ENCODE measurements at places on chromosomes 4 and X.

GRCh38 chrX:18422325-18422724 is 3.1 kb upstream of the CDKL5 start:
- no peak for DNase-seq

DNA sequence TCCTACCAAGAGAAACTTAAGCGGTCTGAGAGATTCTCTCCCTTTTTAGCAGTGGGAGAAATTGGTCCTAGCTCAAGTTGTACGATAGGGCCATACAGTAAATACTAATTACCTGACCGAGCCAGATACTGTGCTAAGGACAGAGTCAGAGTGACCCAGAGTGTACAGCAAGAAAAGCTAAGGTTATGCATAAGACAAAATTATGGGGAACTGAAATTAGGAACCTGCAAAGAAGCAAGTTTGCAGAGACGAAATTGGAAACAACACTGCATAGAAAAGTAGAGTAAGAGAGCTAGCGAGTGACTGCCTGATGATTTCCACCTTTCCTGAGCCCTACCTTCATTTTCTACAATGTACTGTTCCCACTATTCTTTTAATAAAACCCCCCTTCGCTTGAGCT is 278.1 kb downstream of the NKX6-1 start:
- DNase-seq = no peak

DNA sequence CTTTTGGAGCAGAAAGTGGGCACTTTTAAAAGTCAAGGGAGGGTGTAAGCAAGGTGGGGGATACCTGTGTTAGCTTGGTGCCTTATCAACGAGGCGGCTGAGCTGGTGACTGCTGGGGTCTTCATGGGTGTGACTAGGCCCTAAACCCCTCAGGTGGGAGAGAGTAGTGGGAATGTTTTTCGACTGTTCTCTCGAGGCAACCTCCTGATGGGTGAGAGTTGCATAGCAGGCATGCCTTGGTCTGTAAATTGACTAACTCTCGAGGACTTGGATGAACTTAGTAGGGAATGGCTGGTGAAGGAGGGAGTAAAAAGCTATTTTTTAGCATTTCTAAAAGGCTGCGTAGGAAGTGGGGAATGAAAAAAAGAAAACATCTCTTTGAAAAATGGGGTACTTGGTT is 80.0 kb downstream of the ARHGAP10 start:
- DNase-seq = no peak

- DNase-seq = no peak
Measured at GRCh38 chr4:173752610-173753230, 222.7 kb upstream of the HAND2 start.

- DNase-seq = no peak
Measured at GRCh38 chrX:7950865-7951264, 23.7 kb upstream of the PNPLA4 start.

DNA sequence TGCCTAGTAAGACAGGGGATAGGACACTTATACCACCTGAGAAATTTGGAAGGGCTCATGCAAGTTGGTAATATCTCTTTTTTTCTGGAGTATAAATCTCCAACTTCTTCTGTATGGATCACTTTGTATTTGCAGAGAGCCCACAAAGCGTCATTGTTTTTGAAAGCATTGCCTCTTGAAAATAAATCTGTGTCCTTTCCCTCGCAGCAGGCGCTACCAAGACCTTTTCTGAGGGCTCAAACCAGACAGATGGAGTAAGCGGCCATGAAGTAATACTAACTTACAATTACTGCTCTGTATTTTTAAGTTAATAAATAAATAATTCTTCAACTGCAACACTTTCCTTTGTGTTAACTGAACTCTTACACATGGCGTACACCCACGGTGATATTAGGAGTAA is 56.0 kb upstream of the FBXW7 start:
- DNase-seq = no peak

DNA sequence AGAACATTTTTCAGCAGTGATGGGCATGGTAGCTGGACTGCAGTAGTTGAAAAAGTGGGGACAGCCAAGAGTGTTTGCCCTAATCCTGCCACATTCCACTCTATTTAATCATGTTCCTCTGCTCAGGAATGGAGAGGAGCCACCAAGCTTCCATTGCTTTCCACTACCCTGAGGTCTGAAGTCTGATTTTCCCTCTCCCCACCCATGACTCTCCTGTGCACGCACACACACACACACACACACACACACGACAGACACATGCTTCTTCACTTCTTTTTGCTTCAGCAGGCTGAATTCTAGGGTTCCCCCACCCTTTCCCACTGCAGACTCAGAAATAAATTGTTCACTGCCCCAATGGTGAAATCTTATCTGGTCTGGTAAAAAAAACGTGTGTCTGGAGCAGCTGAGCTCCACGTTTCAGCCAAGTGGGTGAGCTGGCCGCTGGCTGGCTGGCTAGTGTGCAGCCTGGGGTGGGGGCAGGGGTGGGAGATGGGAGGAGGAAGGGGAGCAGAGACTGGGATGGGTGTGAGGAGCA is 142.7 kb upstream of the NALF2 start:
- no peak for DNase-seq

GRCh38 chr4:154230723-154231122 is 260.9 kb downstream of the DCHS2 start:
- no peak for DNase-seq

DNA sequence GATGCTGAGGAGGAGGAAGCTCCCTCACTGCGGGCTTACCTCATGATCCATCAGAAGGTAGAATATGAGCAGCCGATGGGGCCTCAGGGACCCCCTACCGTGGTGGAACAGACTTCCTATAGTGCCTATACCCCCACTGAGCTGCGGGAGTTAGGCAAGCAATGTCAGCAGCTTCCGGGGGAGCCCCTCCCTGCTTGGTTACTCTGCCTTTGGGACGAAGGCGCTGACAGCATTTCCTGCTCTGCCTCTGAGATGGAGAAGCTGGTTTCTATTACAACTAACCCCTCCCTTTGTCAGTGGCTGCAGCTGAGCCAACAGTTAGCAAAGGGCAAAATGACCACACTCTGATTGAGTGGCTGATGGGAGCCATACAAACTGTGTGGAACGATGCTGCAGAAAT is 430.7 kb downstream of the IDS start:
- no peak for DNase-seq

DNA sequence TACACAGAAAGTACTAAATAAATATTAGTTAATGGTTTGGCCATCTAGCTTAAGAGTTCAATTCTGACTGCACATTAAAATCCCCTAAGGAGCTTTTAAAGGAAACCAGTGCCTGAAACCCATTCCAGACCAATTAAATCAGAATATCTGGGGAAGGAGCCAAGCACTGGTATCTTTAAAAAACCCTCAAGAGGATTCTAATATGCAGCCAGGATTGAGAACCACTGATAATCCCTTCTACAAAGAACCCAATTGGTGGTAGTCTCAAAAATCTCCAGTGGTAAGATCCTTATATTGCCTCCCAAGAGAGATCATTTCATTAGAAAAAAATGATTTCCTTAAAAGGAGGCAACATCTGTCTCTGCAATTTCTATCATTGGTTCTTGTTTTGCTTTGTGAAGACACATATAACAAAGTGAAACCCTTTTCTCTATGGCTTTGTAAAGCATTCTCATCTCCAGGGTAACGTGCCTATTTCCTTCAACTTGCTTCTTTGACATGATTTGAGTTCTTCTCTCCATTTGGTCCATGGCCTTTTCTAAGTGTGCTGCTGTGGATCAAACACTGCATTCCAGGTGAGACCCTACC is 3.5 kb downstream of the GPR34 start:
- DNase-seq = no peak

DNA sequence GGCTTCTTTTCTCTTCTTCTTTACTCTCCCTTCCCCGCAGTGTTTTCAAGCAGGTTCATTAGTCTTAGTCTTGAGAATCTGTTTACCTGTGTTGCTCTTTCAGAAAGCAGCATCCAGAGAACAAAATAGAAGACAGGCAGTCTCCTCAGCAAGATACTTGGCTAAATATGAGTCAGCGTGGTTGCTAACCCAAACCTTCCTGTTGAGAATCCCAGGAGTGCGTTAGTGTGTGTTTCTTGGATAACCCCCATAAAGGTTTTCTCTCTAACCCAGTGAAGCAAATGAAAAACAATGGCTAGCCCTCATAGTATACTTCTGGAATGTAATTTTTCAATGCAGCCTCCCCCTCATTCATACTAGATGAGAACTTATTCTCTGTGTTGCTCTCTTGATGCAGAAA is 41.1 kb downstream of the BMPR1B start:
- no peak for DNase-seq

DNA sequence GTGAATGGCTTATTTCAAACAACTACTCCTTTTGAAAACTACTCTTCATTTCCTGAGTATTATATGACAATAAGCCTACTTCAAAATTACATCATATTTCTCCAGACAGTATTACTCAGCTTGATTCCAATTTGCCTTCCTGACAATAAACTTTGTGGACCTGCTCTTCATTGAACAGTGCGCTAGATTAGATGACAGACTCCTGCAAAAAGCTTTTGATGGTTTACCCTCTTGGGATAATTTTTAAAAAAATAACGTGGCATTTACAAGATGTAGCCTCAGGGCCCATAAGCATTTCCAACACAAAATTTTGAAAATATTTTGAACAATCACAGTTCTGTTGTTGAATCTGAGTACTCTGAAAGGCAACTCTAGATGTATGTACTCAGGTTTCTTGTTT is 25.9 kb downstream of the MGAT4D start:
- DNase-seq = no peak

DNA sequence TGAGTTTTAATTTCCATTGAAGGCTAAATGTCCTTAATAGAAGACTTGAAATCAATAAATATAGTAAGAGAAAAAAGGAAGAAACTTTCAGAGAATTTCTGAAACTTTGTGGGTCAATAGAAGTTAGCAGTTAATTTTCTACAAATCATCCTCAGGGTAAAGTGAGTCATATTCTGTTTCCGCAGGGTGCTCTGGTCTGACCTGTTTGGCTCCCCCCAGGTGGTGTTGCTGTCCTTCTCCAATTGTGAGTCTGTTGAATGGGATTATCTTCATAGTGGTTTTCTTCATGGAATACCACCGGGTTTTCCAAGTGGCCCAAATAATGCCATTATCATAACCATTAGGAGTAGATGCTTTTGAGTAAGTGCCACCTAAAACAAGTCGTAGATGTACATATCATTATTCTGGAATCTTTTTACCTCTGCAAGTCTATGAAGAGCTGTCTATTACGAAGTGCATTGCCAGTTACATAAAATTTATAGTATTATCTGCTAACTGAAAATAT is 7.7 kb downstream of the FGG start:
- no peak for DNase-seq

- DNase-seq = no peak
Measured at GRCh38 chr4:145299380-145300076, 119.1 kb upstream of the OTUD4 start.

- DNase-seq = no peak
Measured at GRCh38 chrX:115324194-115324593, 34.7 kb downstream of the LUZP4 start.

GRCh38 chr4:15799701-15800100 is 21.6 kb downstream of the CD38 start:
- no peak for DNase-seq

GRCh38 chr4:67035986-67036385 is 509.3 kb downstream of the CENPC start:
- no peak for DNase-seq

GRCh38 chrX:150408561-150408960 is 45.4 kb downstream of the MAMLD1 start:
- no peak for DNase-seq

GRCh38 chr4:104630272-104630671 is 135.6 kb upstream of the CXXC4 start:
- no peak for DNase-seq

DNA sequence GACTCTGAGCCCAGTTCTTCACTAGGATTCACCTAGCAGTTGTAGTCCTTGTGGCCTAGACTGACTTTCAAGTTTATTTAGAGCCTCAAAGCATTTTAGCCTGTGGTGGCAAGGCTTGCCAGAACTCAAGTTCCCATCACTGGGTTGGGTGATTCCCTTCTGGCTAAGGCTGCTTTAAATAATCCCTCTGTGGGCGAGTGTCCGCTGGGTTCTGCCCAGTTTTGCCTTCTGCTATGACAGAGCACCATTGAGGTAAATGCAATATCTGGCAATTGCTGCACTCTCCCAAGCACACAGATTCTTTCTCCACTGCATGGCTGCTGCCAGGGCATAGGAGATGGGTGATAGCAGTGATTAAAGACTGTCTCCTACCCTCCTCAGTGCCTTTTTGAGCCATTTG is 90.8 kb upstream of the RLIM start:
- no peak for DNase-seq

- no peak for DNase-seq
Measured at GRCh38 chrX:77398330-77398954, 48.7 kb upstream of the FGF16 start.

- no peak for DNase-seq
Measured at GRCh38 chrX:21725496-21725895, 32.4 kb downstream of the SMPX start.

DNA sequence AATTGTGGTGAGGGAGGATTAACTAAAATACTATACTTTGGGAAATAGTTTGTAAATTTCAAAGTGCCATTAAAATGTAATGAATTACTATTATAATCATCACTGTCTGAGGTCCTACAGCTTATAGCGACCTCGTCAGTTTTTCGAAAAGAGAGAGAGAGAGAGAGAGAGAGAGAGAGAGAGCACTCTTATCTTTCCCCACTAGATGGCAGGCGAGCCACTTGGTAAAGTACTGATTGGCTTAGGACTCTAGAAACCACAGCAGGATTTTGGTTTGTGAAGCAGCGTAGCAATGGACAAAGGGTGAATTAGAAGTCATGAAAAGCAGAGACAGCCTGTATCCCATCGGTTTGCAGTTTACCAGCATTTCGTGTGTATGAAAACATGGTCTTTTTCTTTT is 52.5 kb downstream of the LINC00632 start:
- DNase-seq = peak; percentile 22

DNA sequence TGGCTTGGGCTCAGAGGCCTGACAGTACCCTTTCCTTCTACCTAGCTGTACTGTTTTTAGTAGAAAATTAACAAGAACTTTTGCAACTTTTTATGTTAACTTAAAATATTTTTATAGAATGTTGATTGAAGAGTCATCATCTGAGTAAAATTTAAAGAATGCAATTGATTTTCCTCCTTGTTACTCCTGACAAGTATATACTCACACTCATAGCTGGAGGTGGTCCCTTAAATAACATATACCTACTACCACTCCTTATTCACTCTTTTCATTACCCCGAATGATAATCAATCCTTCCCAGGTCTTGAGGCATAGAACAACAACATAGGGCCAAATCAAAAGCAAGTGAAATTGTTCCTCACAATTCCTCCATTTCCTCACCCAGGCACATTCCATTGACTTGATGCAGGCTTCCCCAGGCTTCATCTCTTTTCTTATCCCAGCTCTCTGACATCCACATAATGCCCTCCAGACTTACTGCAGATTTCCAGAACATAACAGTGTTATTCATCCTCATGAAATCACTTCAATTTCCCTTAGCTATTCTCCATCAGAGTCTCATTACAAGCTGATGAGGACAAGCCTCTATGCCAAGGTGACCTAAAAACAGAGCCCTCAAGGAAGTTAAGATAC is 73.2 kb upstream of the ANXA10 start:
- DNase-seq = no peak

GRCh38 chr4:32215277-32215676 is 1495.1 kb downstream of the PCDH7 start:
- no peak for DNase-seq
